ENCODE measurements at places on chromosomes 3 and 15.

DNA sequence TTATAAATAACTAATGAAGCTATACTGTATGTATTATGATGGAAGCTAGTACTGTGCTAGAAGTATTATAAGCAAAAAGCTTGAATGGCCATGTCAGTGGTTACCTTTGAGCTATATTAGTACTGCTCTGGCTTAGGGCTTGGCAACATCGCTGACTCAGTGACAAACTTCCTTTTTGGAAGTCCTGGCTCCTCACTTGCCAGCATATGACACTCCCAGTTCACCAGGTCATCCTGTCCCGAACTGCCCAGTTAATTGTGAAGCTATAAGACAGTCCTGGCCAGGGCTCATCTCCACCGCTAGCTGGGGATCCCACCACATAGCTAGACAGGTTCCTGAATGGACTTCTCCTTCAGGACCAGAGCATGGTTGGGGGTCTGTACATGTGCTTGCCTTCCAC, 31.9 kb downstream of the RAB8B start:
- peaks cover 29% of the 10 kb centered on the region for H3K36me3 ChIP-seq
- no peaks in the 10 kb centered on the region for H3K27me3 ChIP-seq
- H3K4me3 ChIP-seq, result no peak overlapping the region
- H3K27ac ChIP-seq, result no peak overlapping the region
- peaks cover 5% of the 10 kb centered on the region for H3K4me1 ChIP-seq

DNA sequence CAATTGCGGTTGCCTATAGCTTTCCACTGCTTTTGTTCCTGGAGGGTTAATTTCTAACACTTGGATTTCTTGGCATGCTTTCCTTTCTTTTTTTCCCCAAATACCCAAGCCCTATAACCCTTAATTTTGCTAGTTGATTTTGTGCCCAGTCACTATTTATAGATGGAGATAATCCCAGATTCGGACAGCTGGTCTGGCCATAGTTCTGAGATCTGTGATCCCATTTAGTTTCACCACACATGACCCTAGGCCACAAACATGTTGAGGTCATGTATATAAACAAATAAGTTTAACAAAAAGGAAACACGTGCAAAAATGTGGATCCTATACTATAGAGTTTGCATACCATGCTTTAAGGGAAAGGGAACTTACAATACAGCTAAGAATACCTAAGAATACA, 111.4 kb downstream of the ZMAT3 start:
- H3K4me1 ChIP-seq, result no peaks in the 10 kb centered on the region
- H3K36me3 ChIP-seq, result no peaks in the 10 kb centered on the region
- H3K27ac ChIP-seq, result no peak overlapping the region
- H3K4me3 ChIP-seq, result no peak overlapping the region
- H3K27me3 ChIP-seq, result no peaks in the 10 kb centered on the region

DNA sequence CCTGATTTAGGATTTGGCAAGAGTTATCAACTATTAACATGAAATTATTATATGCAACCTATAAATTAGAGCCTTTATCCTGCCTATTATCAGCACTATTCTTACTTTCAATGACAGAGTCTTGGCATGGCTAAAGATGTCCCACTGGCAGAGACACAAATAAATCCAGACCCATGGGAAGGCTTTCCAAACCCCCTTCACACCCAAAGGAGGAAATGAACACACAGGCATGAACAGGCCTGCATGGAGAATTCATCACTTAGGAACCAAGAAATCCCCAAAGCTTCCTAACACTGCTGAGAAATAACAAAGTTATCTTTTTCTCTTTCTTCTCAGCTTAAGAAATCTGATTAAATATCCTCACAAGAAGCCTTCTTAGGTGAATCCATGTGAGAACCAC, 213.9 kb downstream of the OCA2 start:
- H3K4me3 ChIP-seq, result no peak overlapping the region
- no peaks in the 10 kb centered on the region for H3K36me3 ChIP-seq
- no peak overlapping the region for H3K27ac ChIP-seq
- no peaks in the 10 kb centered on the region for H3K4me1 ChIP-seq

DNA sequence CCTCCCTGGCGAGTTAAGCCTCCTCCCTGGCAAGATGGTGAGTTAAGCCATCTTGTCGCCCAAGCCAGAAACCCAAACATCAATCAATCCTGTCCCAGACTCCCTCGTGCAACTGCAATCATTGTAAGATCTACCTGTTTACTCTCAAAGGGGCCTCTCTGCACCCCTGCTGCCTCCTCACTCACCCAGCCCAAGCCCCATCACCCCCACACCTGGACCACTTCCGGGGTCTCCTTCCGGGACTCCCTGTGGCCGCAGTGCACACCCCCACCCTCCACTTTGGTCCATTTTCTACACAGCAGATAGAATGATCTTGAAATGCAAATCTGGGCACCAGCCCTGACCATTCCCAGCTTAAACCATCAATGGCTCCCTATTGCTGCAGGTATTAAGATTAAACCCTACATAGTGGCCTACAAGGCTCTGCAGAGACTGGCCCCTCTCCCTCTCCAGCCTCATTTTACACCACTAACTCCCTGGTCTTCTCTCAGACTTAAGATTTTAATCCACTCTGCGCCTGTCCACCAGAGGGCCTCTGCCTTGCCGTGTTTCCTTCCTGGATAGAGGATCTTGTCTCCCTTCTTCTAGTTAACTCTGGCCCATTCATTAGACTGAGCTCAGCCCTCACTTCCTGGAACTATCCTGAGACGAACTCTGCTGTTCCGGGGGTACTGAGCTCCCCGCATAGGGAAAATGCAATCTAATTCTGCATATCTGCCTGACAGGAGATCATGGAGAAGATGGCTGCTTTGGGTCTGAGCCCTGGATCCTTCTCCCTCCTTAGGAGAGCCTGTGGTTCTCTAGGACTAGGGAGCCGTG, 41.9 kb upstream of the SLC6A1 start:
- H3K4me3 ChIP-seq, result no peak overlapping the region
- H3K36me3 ChIP-seq, result no peaks in the 10 kb centered on the region
- no peaks in the 10 kb centered on the region for H3K4me1 ChIP-seq
- no peaks in the 10 kb centered on the region for H3K27me3 ChIP-seq
